ENCODE measurements at places on chromosomes 11 and 22.
A peak's percentile ranks its signal among the peaks of the same experiment; 100 is the strongest.

GRCh38 chr22:31177420-31178162 is 17.6 kb downstream of the RNF185 start:
- no peak for DNase-seq

- DNase-seq: no peak
These were observed 714.0 kb downstream of the NTM start for GRCh38 chr11:132084433-132084832.

- DNase-seq: no peak
These were observed 116.9 kb upstream of the TTC12 start for GRCh38 chr11:113197446-113197845.

GRCh38 chr22:18063306-18063705 is 14.5 kb upstream of the PEX26 start:
- DNase-seq: no peak

GRCh38 chr11:66333896-66334604 is 2.2 kb downstream of the RIN1 start:
- DNase-seq: peak; percentile 11

- peak; percentile 30 for DNase-seq
These were observed 128.1 kb upstream of the TOP3B start for GRCh38 chr22:22110548-22111266.

GRCh38 chr11:131745405-131745804 is 375.0 kb downstream of the NTM start:
- DNase-seq: no peak

DNA sequence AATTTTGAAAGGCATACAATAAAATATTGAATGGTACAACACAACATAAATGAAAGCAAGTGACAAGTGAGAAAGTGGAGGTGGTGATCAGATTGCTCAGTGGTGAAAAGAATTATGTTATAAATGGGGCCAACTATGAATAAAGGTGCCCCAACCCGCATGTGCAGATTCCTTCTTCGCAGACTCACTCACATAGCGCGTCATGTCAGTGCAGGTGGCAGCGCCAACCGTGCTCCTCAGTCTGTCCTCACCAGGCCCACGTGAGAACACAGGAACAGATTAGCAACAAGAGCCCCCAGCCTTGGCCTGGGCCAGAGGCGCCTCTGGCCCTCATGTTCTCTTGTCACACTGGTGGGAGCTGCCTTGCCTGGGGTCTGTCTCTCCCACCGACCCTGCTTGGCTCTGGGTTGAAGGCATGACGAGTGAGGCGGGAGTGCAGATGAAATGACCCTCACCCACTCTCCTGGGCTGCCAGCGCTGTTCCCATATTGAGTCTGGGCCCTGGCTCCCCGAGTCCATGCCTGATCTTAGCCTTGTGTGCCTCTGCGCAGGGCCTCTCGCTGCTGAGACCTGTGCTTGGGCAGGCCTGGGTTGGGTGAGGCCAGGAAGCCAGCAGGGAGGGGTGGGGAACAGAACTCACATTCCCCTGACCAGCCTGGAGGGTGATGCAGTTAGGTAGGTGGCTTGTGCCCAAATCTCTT is 6.4 kb downstream of the ATG16L2 start:
- DNase-seq: no peak
